Mammary microvascular endothelial cell (primary cell): ENCODE measurements at places on chromosomes 12 and 14. TPM values are rescaled to one million over a fixed set of nuclear protein-coding genes. Genes with fewer than 3 reads are reported as not detected.

The ACACB gene
- total RNA-seq = 1.1 and 3.1 TPM in 2 replicates

The CLEC4A gene
- 0.25 TPM in 1 of 2 replicates, not detected in the other for total RNA-seq

The LRTM2 gene
- not detected in 2 replicates for total RNA-seq

The SLC38A4 gene
- total RNA-seq = 0.07 and 0.10 TPM in 2 replicates

The CRADD gene
- total RNA-seq = 57.2 and 61.2 TPM in 2 replicates

The AGAP2 gene
- 0.07 and 0.25 TPM in 2 replicates for total RNA-seq

The LRRC10 gene
- total RNA-seq = not detected in 2 replicates

The RNASE7 gene
- total RNA-seq = not detected in 2 replicates

The ANG gene
- 6.0 and 6.1 TPM in 2 replicates for total RNA-seq

The OR4K5 gene
- not detected in 2 replicates for total RNA-seq

The SIVA1 gene
- 357 and 399 TPM in 2 replicates for total RNA-seq

The PPP2R5E gene
- total RNA-seq = 15.1 and 19.0 TPM in 2 replicates

The SERPINA1 gene
- not detected in 2 replicates for total RNA-seq

The SYNDIG1L gene
- not detected in 2 replicates for total RNA-seq

The CCER1 gene
- not detected in 2 replicates for total RNA-seq

The AQP6 gene
- not detected in 2 replicates for total RNA-seq

The LIN7A gene
- total RNA-seq = 0.05 and 0.07 TPM in 2 replicates

The ASCL1 gene
- not detected in 2 replicates for total RNA-seq

The LALBA gene
- total RNA-seq = not detected in 2 replicates

The EXOC3L4 gene
- total RNA-seq = not detected in 2 replicates

The OR4M1 gene
- total RNA-seq = not detected in 2 replicates

The CLEC1B gene
- not detected in 2 replicates for total RNA-seq

The SLC25A47 gene
- total RNA-seq = not detected in 2 replicates

The PTHLH gene
- total RNA-seq = 0.94 TPM in 1 of 2 replicates, not detected in the other

The RAD51AP1 gene
- total RNA-seq = 27.8 and 28.1 TPM in 2 replicates

The TMEM132D gene
- not detected in 2 replicates for total RNA-seq

The WNT1 gene
- not detected in 2 replicates for total RNA-seq

The PMEL gene
- 0.69 TPM in 1 of 2 replicates, not detected in the other for total RNA-seq

The SYT10 gene
- total RNA-seq = not detected in 2 replicates

The EMP1 gene
- 1,447 and 1,601 TPM in 2 replicates for total RNA-seq

The NCOR2 gene
- 34.1 and 57.0 TPM in 2 replicates for total RNA-seq

The CLEC4C gene
- not detected in 2 replicates for total RNA-seq

The STON2 gene
- total RNA-seq = 1.9 and 2.2 TPM in 2 replicates

The NRXN3 gene
- 0.27 and 0.49 TPM in 2 replicates for total RNA-seq

The ZDHHC22 gene
- not detected in 2 replicates for total RNA-seq

The TUBA1A gene
- 773 and 887 TPM in 2 replicates for total RNA-seq

The KCNJ8 gene
- total RNA-seq = not detected in 2 replicates

The TESPA1 gene
- not detected in 2 replicates for total RNA-seq

The PLBD1 gene
- 0.05 and 0.27 TPM in 2 replicates for total RNA-seq

The COPZ1 gene
- total RNA-seq = 138 and 171 TPM in 2 replicates

The BCL2L2 gene
- total RNA-seq = 7.7 and 11.4 TPM in 2 replicates

The UNC79 gene
- not detected in 2 replicates for total RNA-seq

The SLC2A13 gene
- total RNA-seq = 2.2 and 2.9 TPM in 2 replicates

The RTL1 gene
- total RNA-seq = not detected in 2 replicates

The LTBP2 gene
- total RNA-seq = 137 and 138 TPM in 2 replicates

The ERBB3 gene
- not detected in 2 replicates for total RNA-seq

The LRRC9 gene
- total RNA-seq = not detected in 2 replicates

The ABCC9 gene
- 0.05 and 0.07 TPM in 2 replicates for total RNA-seq

The PRR4 gene
- 0.20 TPM in 1 of 2 replicates, not detected in the other for total RNA-seq

The PROX2 gene
- total RNA-seq = not detected in 2 replicates

The MYH6 gene
- 0.05 TPM in 1 of 2 replicates, not detected in the other for total RNA-seq

The PAPLN gene
- total RNA-seq = 18.6 and 19.7 TPM in 2 replicates

The KRT83 gene
- not detected in 2 replicates for total RNA-seq

The A2M gene
- total RNA-seq = 45.0 and 53.3 TPM in 2 replicates

The KRT6C gene
- total RNA-seq = not detected in 2 replicates

The NGB gene
- total RNA-seq = not detected in 2 replicates

The GUCY2C gene
- total RNA-seq = not detected in 2 replicates
